Left cardiac atrium (tissue), 4 donors: ENCODE measurements at places on chromosomes 5 and 9. TPM values are rescaled to one million over a fixed set of nuclear protein-coding genes. Genes with fewer than 3 reads are reported as not detected.

Gene GNA14
- 4.2 TPM for total RNA-seq

Gene WWC1
- 6.2 TPM for total RNA-seq

Gene SPINK7
- not detected for total RNA-seq

DNA sequence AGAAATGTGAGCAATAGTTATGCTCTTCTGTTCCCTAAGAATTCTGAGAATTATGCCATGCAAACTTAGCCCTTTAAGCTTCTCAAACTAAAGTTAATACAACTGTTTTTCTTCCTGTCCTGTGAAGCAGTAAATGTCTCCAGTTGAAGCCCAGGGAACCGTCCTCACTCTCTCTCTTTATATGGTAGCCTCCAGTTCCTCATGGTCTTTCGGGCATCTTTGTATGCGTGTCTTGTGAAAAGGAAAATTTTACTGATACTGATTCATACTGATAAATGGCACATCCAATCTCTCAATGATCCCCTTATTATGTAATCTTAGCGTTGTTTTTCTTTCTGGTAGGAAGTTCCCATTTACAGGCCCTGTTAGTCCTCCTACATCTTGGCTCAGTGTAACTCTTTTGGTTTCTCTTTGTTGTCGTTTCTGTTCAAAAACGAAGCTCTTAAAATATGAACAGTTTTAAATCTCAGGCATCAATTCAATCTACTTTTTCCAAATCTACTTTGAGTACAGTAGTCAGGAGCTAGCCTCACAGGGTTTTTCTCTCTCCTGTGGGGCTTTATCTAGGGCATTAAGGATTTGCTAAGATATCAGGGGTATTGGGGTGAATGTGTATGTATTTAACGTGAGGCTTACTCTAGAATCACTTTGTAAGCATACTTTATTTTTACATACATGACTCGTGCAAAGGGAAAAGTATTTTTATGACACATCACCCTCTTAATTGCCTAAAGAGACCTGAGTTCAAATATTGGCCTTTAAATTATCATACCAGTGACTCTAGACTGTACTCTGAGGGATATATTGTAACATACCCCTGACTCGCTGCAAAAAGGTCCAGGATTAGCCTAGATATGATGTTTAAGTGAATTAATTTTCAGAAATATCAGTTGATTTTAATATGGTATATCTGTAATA is 258.0 kb downstream of the NR3C1 start:
- DNase-seq: no peak

Gene C1QTNF3
- 2.4 TPM for total RNA-seq

- DNase-seq: no peak
Observed at GRCh38 chr5:102664616-102665335, 90.3 kb upstream of the PAM start.

Gene IL3
- total RNA-seq: not detected

DNA sequence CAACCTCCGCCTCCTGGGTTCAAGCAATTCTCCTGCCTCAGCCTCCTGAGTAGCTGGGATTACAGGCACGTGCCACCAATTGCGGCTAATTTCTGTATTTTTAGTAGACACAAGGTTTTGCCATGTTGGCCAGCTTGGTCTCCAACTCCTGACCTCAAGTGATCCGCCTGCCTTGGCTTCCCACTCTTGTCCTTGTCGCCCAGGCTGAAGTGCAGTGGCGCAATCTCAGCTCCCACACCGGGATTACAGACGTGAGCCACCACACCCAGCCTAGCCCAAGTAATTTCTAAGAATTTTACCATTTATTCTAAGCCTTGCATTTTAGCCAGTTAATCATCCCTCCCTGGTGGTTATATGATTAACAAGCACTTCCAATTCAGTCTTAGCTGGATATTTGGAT is 11.0 kb downstream of the NAIP start:
- DNase-seq: no peak
